Activated naive CD8-positive, alpha-beta T cell treated with anti-CD3 and anti-CD28 coated beads for 36 hours (primary cell): ENCODE measurements at places on chromosomes 11 and 22. TPM values are rescaled to one million over a fixed set of nuclear protein-coding genes. Genes with fewer than 3 reads are reported as not detected.

GRCh38 chr22:29348956-29349355, 33.5 kb upstream of the RASL10A start:
- H3K36me3 ChIP-seq, result peaks cover 10% of the 10 kb centered on the region
- no peak for DNase-seq
- no peak overlapping the region for H3K4me3 ChIP-seq
- no peaks in the 10 kb centered on the region for H3K27me3 ChIP-seq

DNA sequence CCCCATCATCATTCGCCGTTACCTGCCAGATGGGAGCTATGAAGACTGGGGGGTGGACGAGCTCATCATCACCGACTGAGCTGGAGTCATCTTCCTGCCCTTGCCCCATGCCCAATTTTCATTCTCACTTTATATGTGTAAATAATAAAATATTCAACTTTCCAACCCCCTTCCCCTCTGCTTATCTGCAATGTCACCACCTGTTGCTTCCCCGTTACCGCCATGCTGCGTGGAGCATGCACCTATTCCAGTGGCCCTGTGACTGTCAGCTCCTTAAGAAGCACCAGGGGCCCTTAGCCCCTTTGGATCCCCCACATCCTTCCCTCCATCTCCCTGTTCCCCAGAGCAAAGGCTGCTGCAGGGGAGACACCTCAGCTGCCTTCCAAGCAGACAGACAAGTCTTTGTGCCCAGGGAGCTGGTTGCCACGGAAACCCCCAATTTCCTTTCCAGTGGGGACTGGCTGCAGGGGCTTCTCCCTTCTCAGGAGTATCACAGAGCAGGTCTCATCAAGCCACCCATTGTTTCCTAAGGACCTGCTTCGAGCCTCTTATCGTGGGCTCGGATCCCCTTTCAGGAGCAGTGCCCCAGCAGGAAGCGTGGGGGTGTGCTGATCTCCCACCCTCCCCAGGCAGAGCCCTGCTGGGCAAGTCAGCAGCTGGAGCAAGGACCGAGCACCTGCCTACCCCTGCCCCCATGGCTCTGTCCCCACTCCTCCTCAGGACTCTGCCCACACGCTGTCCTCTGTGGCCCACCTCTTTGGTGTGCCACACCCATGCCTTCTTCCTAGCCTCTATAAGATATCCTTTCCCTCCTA, 14.3 kb downstream of the POLR2F start:
- DNase-seq, result no peak
- H3K27me3 ChIP-seq, result no peaks in the 10 kb centered on the region
- H3K36me3 ChIP-seq, result peaks cover 16% of the 10 kb centered on the region
- H3K4me3 ChIP-seq, result no peak overlapping the region
- H3K27ac ChIP-seq, result no peak overlapping the region

- peak; percentile 52 for DNase-seq
- no peak overlapping the region for H3K4me3 ChIP-seq
- no peaks in the 10 kb centered on the region for H3K36me3 ChIP-seq
- H3K27ac ChIP-seq, result no peak overlapping the region
Measured at GRCh38 chr11:1401656-1402221, 12.0 kb downstream of the BRSK2 start.

DNA sequence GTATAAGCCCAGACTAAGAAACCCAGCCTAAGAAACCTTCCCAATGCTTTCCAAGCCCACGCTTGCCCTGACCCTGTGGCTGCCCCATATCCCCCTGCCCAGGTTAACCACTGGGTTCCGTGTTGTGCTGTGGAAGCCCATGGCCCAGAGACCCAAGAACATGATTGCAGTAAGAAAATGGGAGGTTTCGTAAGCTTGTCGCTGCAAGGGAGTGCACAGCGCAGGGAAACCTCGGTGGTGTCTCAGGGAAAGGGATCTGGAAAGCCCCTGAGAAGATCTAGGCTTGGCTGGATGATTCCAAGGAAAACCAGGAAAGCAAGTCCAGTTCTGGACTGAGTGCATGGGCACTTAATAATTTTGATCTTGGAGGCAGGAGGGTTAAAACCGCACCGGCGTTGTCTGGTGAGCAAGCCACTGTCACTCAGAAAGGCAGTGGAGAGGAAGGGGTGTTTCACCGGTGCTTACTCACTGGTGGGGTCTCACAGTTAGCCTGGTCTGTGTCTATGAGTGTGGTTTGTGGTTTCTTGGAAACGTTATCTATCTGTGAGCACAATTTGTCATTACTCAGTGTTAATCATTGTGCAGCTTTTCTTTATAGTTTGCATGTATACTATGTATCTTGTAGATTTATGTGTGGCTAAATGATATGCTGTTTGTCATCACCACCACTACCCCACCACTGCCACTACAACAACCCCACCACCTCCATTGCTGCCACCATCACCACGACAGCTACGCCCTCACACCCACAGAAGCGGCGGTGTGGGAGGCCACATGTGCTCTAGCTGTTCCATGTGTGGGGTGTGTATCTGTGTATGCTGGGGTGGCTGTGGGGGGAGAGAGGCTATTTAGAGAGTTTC, 53.3 kb upstream of the PRDM11 start:
- H3K27ac ChIP-seq, result no peak overlapping the region
- DNase-seq, result no peak
- peaks cover 15% of the 10 kb centered on the region for H3K4me1 ChIP-seq
- no peaks in the 10 kb centered on the region for H3K27me3 ChIP-seq

- no peaks in the 10 kb centered on the region for H3K36me3 ChIP-seq
- DNase-seq, result no peak
- H3K27ac ChIP-seq, result no peak overlapping the region
- H3K4me3 ChIP-seq, result no peak overlapping the region
- peaks cover 6% of the 10 kb centered on the region for H3K27me3 ChIP-seq
Measured at GRCh38 chr11:134701564-134702165, 289.6 kb upstream of the B3GAT1 start.

OR51I1 gene
- total RNA-seq, result not detected
